ENCODE measurements at places on chromosomes 5 and 9. TPM values are rescaled to one million over a fixed set of nuclear protein-coding genes. Genes with fewer than 3 reads are reported as not detected.

Gene MAMDC2
- not detected for total RNA-seq

Gene DBH
- total RNA-seq: not detected

GRCh38 chr9:14052359-14052758, 261.6 kb downstream of the NFIB start:
- no peaks in the 10 kb centered on the region for H3K36me3 ChIP-seq
- no peak overlapping the region for H3K4me3 ChIP-seq
- no peaks in the 10 kb centered on the region for H3K4me1 ChIP-seq
- DNase-seq: no peak

GRCh38 chr5:74289238-74289637, 351.3 kb downstream of the ENC1 start:
- H3K36me3 ChIP-seq: no peaks in the 10 kb centered on the region
- H3K4me1 ChIP-seq: no peaks in the 10 kb centered on the region
- H3K27ac ChIP-seq: no peak overlapping the region
- no peak for DNase-seq

Gene ANKRD31
- 0.04 TPM for total RNA-seq

DNA sequence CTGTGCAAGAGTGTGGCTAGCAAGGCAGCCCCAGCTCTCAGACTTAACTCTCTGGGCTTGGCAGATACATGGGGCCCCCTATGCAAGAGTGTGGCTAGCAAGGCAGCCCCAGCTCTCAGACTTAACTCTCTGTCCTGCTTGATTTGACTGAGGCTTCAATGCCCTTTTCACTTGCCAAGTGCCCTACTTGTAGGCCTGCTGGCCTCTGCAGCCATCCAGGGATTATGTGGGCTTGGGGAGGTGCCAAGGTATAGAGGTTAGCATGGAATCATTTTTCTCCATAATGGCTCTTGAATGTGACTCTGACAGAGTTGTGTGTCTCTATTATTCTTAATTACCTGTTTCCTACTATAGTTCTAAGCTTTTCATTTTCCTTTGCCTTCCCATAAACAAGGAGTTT, 115.5 kb upstream of the RUSC2 start:
- DNase-seq: no peak
- no peak overlapping the region for H3K4me3 ChIP-seq
- no peaks in the 10 kb centered on the region for H3K27me3 ChIP-seq
- H3K27ac ChIP-seq: no peak overlapping the region
- H3K36me3 ChIP-seq: no peaks in the 10 kb centered on the region
- H3K4me1 ChIP-seq: no peaks in the 10 kb centered on the region

GRCh38 chr5:157359356-157360055, 93.6 kb downstream of the CYFIP2 start:
- no peak overlapping the region for H3K4me3 ChIP-seq
- no peak overlapping the region for H3K27ac ChIP-seq
- peaks cover 7% of the 10 kb centered on the region for H3K4me1 ChIP-seq
- H3K27me3 ChIP-seq: no peaks in the 10 kb centered on the region
- H3K36me3 ChIP-seq: no peaks in the 10 kb centered on the region

Measured in K562 (cell line).